Regular cardiac myocyte (primary cell): ENCODE measurements at places on chromosomes 5 and 9. TPM values are rescaled to one million over a fixed set of nuclear protein-coding genes. Genes with fewer than 3 reads are reported as not detected.

The DMRT3 gene
- total RNA-seq: not detected in 2 replicates

The PITX1 gene
- total RNA-seq: 0.38 TPM in 1 of 2 replicates, not detected in the other

The FBN2 gene
- 1.7 and 9.6 TPM in 2 replicates for total RNA-seq

The WHRN gene
- 0.19 and 0.56 TPM in 2 replicates for total RNA-seq

The SPINK1 gene
- 0.56 TPM in 1 of 2 replicates, not detected in the other for total RNA-seq

The PLEKHG4B gene
- 0.28 and 0.38 TPM in 2 replicates for total RNA-seq

The PCAT7 gene
- not detected in 2 replicates for total RNA-seq

The RGS3 gene
- 51.6 and 68.2 TPM in 2 replicates for total RNA-seq

The PCDHB13 gene
- total RNA-seq: 0.19 and 1.1 TPM in 2 replicates

The PCDHGA4 gene
- total RNA-seq: 2.9 and 8.2 TPM in 2 replicates

The IPO11 gene
- total RNA-seq: 25.1 and 44.5 TPM in 2 replicates

The CCDC171 gene
- 1.5 and 2.8 TPM in 2 replicates for total RNA-seq

The NCS1 gene
- 51.3 and 59.8 TPM in 2 replicates for total RNA-seq

The GPX8 gene
- total RNA-seq: 165 and 182 TPM in 2 replicates

The IRX2 gene
- 0.38 and 0.56 TPM in 2 replicates for total RNA-seq

The KCNT1 gene
- total RNA-seq: not detected in 2 replicates

The PDCD1LG2 gene
- 12.1 and 22.4 TPM in 2 replicates for total RNA-seq

The SLC46A2 gene
- not detected in 2 replicates for total RNA-seq

The RASGEF1C gene
- total RNA-seq: not detected in 2 replicates

The HAVCR2 gene
- under 0.01 and 0.56 TPM in 2 replicates for total RNA-seq

The SLC27A4 gene
- 10.7 and 25.1 TPM in 2 replicates for total RNA-seq

The LPCAT1 gene
- 53.3 and 82.4 TPM in 2 replicates for total RNA-seq

The ADAMTS13 gene
- 1.2 and 1.4 TPM in 2 replicates for total RNA-seq

The NUTM2F gene
- total RNA-seq: not detected in 2 replicates

The CDKN2B gene
- 10.2 and 22.0 TPM in 2 replicates for total RNA-seq

The EHMT1 gene
- 36.4 and 52.1 TPM in 2 replicates for total RNA-seq

The SAXO1 gene
- under 0.01 TPM in 1 of 2 replicates, not detected in the other for total RNA-seq

The PIP5KL1 gene
- total RNA-seq: 0.77 and 2.0 TPM in 2 replicates

The TMEM232 gene
- total RNA-seq: 1.3 and 4.8 TPM in 2 replicates

The RASEF gene
- under 0.01 and 0.28 TPM in 2 replicates for total RNA-seq

The PTCH1 gene
- total RNA-seq: 1.3 and 2.3 TPM in 2 replicates

The LHX3 gene
- under 0.01 TPM in 1 of 2 replicates, not detected in the other for total RNA-seq

The ADAMTS16 gene
- total RNA-seq: under 0.01 TPM in 1 of 2 replicates, not detected in the other

The SPATA31D3 gene
- not detected in 2 replicates for total RNA-seq

The CTXN3 gene
- total RNA-seq: not detected in 2 replicates

The ADAMTS12 gene
- 57.8 and 71.5 TPM in 2 replicates for total RNA-seq

The FGF10 gene
- not detected in 2 replicates for total RNA-seq

The SLC6A18 gene
- total RNA-seq: not detected in 2 replicates

The RANBP3L gene
- total RNA-seq: not detected in 2 replicates

The SLC36A3 gene
- total RNA-seq: not detected in 2 replicates

The PRR16 gene
- total RNA-seq: 5.9 and 8.6 TPM in 2 replicates
